CD4-positive, CD25-positive, alpha-beta regulatory T cell (primary cell): ENCODE measurements at places on chromosomes 13 and 19. TPM values are rescaled to one million over a fixed set of nuclear protein-coding genes. Genes with fewer than 3 reads are reported as not detected.

Gene CTXN1
- polyA plus RNA-seq: not detected

DNA sequence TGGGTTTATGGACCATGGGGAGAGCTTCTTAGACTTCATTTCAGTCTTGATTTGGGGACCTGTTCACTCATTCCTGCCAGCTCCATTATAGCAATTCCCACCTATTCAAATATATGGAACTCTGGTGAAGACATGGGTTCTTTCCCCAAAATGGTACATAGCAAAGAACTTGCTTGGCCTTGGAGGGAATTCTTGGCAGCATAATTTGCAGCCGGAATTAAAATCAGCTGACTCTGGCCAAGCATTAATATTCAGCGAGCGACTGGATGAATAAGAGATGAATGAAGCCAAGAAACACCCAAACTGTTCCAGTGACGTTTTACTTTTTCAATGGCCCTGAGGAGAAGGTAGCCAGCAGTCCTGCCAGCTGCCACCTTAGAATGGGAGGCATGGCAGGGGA lies 88.4 kb upstream of the SOX1 start:
- no peak for DNase-seq
- H3K27me3 ChIP-seq: no peaks in the 10 kb centered on the region
- H3K4me3 ChIP-seq: no peak overlapping the region
- H3K36me3 ChIP-seq: no peaks in the 10 kb centered on the region
- H3K4me1 ChIP-seq: no peaks in the 10 kb centered on the region

GRCh38 chr13:89880201-89880600 lies 1467.3 kb upstream of the MIR17HG start:
- no peaks in the 10 kb centered on the region for H3K4me1 ChIP-seq
- DNase-seq: no peak
- no peak overlapping the region for H3K4me3 ChIP-seq
- H3K27me3 ChIP-seq: no peaks in the 10 kb centered on the region

DNA sequence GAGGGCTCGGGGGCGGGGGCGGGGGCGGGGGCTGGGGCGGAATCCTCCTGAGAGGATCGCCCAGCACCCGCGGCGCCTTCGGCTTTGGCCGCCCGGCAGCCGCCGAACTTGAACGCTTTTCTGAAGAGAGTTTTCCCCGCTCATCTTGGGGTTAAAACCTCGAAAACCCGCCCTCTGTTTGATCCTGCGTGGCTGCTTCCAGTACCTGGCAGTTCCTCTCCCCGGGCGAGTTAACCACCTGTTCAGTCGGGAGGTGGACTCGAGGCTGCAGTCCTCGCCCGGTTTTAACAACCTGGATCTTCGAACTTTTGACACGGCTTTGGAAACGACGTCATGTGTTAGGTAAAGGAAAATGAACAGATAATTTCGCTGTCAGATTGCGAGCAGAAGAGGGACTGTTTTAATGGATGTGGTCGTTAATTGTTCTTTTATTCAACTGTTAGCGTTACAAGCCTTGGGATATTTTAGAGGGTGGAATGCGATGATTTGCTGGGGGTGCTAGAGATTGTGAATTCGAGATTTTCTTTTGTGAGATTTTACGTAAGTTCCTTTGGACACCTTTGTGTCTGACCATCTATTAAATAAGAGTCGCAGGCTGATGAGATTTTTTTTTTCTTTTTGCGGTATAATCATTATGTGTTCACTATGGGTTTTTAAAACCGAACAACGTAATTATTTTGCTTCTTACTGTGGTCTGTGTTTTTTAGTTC lies 1.0 kb downstream of the FNDC3A start:
- no peaks in the 10 kb centered on the region for H3K27me3 ChIP-seq
- H3K4me1 ChIP-seq: peaks cover 46% of the 10 kb centered on the region
- no peaks in the 10 kb centered on the region for H3K36me3 ChIP-seq
